ENCODE measurements at places on chromosomes 1 and 21. TPM values are rescaled to one million over a fixed set of nuclear protein-coding genes. Genes with fewer than 3 reads are reported as not detected.

GRCh38 chr1:201089596-201089995 lies 22.6 kb downstream of the CACNA1S start:
- H3K27ac ChIP-seq: no peak overlapping the region
- no peaks in the 10 kb centered on the region for H3K36me3 ChIP-seq
- peaks cover 39% of the 10 kb centered on the region for H3K27me3 ChIP-seq
- no peak for DNase-seq
- no peak overlapping the region for H3K4me3 ChIP-seq
- H3K4me1 ChIP-seq: no peaks in the 10 kb centered on the region

GRCh38 chr1:244598611-244599010 lies 54.3 kb upstream of the DESI2 start:
- peaks cover 8% of the 10 kb centered on the region for H3K4me1 ChIP-seq
- no peaks in the 10 kb centered on the region for H3K36me3 ChIP-seq
- H3K27ac ChIP-seq: no peak overlapping the region
- H3K4me3 ChIP-seq: no peak overlapping the region

DNA sequence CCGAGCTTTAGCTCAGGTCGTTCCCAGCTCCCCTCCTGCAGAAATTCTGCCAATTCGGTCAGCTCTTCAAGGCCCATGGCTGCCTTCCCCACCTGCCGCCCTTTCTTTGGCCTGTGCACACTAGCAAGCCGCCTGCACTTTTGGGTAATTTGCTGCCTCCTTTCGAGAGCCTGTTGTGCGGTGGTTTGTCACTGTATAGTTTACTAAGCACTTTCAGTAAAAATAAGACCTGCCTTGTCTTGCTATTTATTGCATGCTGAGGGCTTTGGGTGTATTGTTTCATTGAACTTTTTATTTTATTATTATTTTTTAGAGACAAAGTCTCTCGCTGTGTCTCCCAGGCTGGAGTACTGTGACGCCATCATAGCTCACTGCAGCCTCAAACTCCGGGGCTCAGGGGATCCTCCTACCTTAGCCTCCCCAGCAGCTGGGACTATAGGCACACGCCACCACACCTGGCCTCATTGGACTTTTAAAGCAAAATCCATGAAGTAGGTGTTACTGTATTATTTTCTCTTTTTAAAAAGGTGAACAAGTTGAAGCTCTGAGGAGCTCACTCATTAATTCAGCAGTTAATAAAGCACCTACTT lies 1.1 kb upstream of the FABP3 start:
- no peaks in the 10 kb centered on the region for H3K36me3 ChIP-seq
- H3K27ac ChIP-seq: peak overlapping the region; percentile 63
- H3K4me1 ChIP-seq: peaks cover 25% of the 10 kb centered on the region

GRCh38 chr1:207214453-207214852 lies 107.0 kb upstream of the CD55 start:
- H3K36me3 ChIP-seq: no peaks in the 10 kb centered on the region
- H3K4me3 ChIP-seq: no peak overlapping the region
- no peaks in the 10 kb centered on the region for H3K27me3 ChIP-seq
- no peak for DNase-seq
- no peak overlapping the region for H3K27ac ChIP-seq

DNA sequence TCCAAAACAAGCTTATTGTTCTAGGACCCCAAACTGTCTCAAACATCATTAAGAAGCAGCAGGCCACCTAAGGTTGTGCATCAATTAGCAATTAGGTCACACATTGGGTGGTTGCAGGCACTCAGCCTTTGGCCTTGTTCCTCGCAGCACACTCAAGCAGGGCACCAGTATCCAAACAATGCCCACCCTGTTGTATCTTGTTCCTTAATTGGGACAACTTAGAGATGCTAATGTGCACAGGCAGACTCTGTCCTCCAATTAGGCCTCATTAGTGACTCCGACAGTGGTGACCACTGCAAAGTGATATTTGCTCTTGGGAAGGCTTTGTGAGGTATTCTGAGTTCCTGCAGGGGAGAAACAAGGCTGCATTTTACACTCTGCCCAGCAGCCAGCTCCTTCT lies 515.1 kb upstream of the PTBP2 start:
- no peaks in the 10 kb centered on the region for H3K27me3 ChIP-seq
- no peak for DNase-seq
- no peak overlapping the region for H3K4me3 ChIP-seq
- no peaks in the 10 kb centered on the region for H3K36me3 ChIP-seq
- no peaks in the 10 kb centered on the region for H3K4me1 ChIP-seq

DNA sequence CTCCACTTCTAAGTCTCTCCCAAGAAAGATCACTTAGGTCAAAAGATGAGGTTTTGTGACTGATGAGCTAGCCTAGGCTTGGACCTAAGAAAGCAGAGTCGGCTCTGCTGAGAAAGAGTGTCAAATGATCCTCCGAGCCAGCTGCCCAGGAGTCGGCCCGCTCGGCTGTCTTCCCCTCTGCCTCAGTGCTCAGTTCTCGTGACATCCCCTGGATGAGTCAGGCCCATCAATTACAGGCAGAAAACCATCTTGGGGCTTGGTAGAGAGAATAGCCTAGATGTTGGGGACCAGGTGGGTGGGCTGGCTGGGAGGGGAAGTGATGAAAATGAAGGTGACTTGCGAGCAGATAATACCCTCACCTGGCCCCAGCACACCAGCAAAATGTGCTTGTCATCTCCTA lies 60.5 kb downstream of the SLC66A1 start:
- no peak overlapping the region for H3K4me3 ChIP-seq
- peaks cover 16% of the 10 kb centered on the region for H3K36me3 ChIP-seq
- H3K4me1 ChIP-seq: peaks cover 29% of the 10 kb centered on the region

- H3K4me3 ChIP-seq: no peak overlapping the region
- H3K27ac ChIP-seq: no peak overlapping the region
- no peaks in the 10 kb centered on the region for H3K4me1 ChIP-seq
- H3K27me3 ChIP-seq: no peaks in the 10 kb centered on the region
- H3K36me3 ChIP-seq: no peaks in the 10 kb centered on the region
These were observed 281.7 kb upstream of the ESRRG start for GRCh38 chr1:217004776-217005436.

- no peak overlapping the region for H3K27ac ChIP-seq
- H3K36me3 ChIP-seq: no peaks in the 10 kb centered on the region
- H3K4me3 ChIP-seq: no peak overlapping the region
- no peak for DNase-seq
- H3K27me3 ChIP-seq: no peaks in the 10 kb centered on the region
These were observed 2.5 kb downstream of the SLC25A34 start for GRCh38 chr1:15738416-15739113.

GRCh38 chr1:7299994-7300393 lies 471.1 kb upstream of the VAMP3 start:
- H3K4me3 ChIP-seq: peak overlapping the region; percentile 30
- peak; percentile 88 for DNase-seq
- H3K36me3 ChIP-seq: no peaks in the 10 kb centered on the region
- no peaks in the 10 kb centered on the region for H3K27me3 ChIP-seq
- peaks cover 45% of the 10 kb centered on the region for H3K4me1 ChIP-seq

DNA sequence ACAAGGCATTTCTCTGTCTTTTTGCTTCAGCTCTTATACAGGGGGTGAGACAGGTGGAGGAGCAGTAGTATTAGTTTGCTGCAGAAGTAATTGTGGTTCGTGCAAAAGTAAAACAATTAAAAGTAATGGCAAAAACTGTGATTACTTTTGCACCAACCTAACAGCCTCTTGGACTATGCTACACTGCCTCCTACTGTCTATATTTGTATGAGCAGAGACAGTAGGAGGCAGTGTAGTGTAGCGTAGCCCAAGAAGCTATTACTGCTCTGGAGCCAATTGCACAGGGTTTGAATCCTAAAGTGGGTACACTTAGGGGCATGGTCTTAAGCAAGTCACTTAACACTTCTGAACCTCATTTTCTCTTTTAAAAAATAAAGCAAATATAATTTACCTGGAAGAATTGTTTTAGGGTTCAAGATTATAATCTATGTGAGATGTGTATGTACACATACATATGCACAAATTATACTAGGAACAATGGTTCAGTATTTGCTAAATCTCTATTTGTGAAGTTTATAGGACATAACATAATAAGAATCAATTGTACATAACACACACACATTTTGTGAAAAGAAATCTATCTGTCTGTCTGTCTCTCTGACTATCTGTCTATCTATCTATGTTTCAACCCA lies 103.8 kb downstream of the BRINP3 start:
- no peak overlapping the region for H3K27ac ChIP-seq
- DNase-seq: no peak
- H3K4me3 ChIP-seq: no peak overlapping the region
- H3K27me3 ChIP-seq: no peaks in the 10 kb centered on the region
- H3K36me3 ChIP-seq: no peaks in the 10 kb centered on the region

DNA sequence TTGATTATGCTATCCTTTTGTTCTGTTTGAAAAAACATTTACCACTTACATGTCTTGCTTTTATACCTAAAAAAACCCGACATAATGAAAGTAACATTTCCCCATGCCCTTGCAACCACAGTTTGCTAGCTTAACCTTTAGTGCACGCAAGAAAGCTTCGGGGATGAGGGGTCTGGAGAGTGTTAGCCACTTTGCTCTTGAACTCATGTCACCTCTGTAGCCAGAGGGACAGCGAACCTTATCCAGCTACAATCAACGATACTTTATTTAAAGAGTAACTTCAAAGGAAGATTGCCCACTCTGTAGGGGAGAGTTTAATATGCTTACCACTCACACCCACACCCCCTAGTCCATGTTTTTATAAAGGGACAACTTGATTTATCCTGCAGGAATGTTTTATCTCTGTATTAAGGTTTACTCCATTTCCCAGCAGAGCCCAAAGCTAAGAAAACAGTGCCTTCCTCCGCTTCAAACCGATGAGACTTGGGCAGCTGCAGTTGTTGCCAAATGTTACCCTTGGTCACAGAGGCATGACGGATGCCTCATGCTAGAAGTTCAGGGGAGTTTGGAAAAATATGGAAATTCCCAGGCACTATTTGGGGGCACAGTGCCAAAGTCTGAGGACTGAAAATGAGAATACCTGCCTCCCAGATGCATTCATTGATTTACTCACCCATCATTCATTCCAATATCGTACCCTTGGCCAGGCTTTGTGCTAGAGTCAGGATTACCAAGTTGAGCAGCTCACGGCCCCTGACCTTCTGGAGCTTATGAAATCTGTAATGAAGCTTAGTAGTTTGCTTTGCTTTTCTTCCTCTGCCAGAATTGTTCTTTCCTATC lies 61.4 kb upstream of the VCAM1 start:
- no peak for DNase-seq
- H3K27ac ChIP-seq: no peak overlapping the region
- H3K36me3 ChIP-seq: no peaks in the 10 kb centered on the region

DNA sequence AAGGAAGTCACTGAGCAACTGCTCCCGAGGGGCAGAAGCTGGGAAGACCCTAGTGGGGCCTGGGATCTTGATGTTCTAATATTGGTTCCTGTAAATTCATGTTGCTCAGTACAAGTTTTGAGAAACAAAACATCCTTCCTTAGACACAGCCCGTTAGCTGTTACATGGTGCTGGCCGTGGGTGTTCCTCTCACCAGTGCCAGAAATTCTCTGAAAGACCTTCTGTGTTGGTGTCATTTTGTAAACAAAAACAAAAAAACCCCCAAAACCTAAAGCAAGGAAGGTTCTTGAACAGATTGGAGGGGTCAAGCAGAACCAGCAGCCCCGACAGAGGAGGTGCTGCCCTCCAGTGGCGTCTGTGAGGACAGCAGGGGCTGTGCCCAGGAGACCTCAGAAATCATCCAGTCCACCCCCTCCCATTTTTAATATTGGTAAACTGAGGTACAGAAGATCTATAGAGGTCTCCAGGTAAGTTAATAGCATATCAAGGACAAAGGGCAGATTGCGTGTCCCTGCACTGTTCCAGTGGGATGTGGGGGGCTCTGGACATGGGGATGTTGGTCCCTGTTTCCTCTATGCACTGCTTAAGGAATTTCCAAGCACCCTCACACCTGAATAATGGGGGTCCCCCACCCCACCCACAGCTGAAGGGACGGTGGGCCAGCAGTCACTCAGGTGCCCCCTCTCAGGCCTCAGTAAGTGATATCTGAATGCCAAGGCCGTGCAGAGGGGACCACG lies 38.2 kb downstream of the SLC2A7 start:
- H3K4me1 ChIP-seq: peaks cover 8% of the 10 kb centered on the region
- no peak overlapping the region for H3K4me3 ChIP-seq
- H3K36me3 ChIP-seq: no peaks in the 10 kb centered on the region
- peak; percentile 65 for DNase-seq

- H3K36me3 ChIP-seq: no peaks in the 10 kb centered on the region
- no peaks in the 10 kb centered on the region for H3K4me1 ChIP-seq
- H3K4me3 ChIP-seq: no peak overlapping the region
- H3K27me3 ChIP-seq: peaks cover 14% of the 10 kb centered on the region
- H3K27ac ChIP-seq: no peak overlapping the region
These were observed 86.8 kb downstream of the FBXO2 start for GRCh38 chr1:11567244-11568065.

DNA sequence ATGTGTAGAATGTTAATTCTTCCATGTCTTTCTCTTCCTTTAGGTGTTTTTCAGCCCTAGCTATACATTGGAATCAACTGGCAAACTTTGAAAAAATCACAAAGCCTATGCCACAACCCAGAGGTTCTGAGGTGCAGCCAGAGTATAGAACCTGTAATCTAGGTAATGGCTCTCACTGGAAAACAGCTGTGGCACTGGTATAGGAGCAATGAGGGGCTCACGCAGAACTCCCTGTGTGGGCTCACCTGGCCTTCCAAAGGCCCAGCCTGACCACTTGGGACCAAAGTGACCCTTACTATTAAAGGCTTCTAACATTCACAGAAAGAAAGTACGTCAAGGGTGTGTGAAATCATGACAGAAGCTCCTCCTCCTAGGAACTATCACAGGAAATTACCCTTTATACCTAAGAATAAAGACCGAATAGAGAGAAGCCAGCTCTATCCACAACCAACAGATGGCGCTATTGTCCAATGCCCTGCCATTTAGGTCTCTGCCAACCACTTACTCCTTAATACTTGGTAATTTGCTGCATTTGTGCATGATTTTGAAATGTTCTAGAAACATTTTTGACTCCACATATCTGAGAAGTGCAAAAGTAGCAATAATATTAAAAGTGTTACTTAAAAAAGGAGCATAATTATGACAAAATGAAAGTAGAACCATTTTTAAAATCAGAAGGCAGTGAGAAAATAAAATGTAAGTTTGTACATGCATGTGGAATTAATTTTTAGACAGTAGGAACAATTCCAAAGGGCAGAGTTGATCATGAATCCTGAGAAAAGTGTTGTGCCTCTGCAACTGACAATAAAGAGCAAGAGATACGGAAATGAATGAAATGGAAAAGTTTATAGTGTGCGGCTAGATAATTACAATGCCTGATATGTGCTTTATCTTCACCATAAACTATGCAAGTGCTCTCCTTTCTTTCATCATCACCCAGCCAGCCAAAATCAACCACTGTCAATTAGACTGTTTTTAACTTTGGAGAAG lies 93.1 kb upstream of the HAO2 start:
- peaks cover 31% of the 10 kb centered on the region for H3K4me1 ChIP-seq
- H3K4me3 ChIP-seq: peak overlapping the region; percentile 38
- peak overlapping the region; percentile 27 for H3K27ac ChIP-seq
- peak; percentile 80 for DNase-seq
- no peaks in the 10 kb centered on the region for H3K27me3 ChIP-seq
- H3K36me3 ChIP-seq: no peaks in the 10 kb centered on the region

- H3K36me3 ChIP-seq: no peaks in the 10 kb centered on the region
- H3K4me3 ChIP-seq: no peak overlapping the region
- H3K27me3 ChIP-seq: no peaks in the 10 kb centered on the region
- no peak for DNase-seq
These were observed 67.4 kb upstream of the CNIH3 start for GRCh38 chr1:224548676-224549075.

FMO4 gene
- total RNA-seq: 1.6 TPM

RASSF5 gene
- total RNA-seq: 0.89 TPM

GNAT2 gene
- not detected for total RNA-seq

COA7 gene
- total RNA-seq: 6.9 TPM

MXRA8 gene
- 1,040 TPM for total RNA-seq

PRRX1 gene
- 179 TPM for total RNA-seq

LMOD1 gene
- total RNA-seq: 7.8 TPM

ZZZ3 gene
- total RNA-seq: 117 TPM

NPPA gene
- not detected for total RNA-seq

TEDDM1 gene
- total RNA-seq: not detected

LRRC40 gene
- 24.1 TPM for total RNA-seq

RUNX3 gene
- total RNA-seq: 2.7 TPM

KLHL17 gene
- total RNA-seq: 23.3 TPM

TEX38 gene
- total RNA-seq: not detected

Data from GM23248 (cell line).